ENCODE measurements at places on chromosomes 6 and 20.

GRCh38 chr6:56148488-56149186 lies 98.7 kb downstream of the COL21A1 start:
- no peak for DNase-seq

DNA sequence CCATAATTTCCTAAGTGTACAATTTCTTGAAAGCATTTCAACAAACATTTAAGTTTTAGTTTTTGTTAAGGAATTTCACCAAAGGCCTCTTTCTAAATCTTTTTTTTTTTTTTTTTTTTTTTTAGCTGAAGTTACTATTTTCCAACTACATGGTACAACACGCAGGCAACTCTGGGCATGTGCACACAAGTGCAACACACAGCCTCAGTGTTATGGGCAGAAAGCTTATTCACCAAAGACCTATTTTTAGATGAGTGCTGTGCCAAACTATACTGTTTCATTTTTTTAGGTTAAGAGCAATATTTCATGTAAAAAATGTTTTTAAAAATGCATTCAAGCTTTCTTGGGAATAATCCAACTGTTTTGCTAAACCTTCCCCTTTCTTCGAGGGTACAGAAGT lies 42.0 kb upstream of the MAP3K4 start:
- DNase-seq, result no peak

DNA sequence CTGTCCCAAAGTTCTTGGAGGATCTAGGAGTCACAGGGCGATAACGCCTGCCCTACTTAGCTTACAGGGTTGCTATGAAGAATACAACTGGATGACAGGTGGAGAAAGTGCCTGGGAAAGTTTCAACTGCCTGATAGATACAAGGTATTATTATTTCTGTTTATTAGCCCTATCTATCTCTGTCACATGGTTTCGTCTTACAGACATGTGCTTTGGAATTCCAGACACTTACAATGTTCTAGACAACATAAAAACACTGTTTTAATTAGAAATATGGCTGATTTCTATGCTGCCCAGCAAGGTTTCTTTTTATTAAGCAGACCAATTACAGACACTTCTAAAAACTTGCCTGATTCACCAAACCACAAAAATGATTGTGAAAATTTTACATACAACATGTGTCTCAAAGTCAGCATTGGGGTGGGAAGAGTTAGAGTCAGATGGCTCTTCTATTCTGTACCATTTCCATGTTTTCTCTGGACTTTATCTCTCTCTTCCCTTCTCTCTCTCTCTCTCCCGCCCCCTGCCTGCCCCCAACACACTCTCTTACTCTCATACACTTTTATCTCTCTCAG lies 50.0 kb downstream of the GJA10 start:
- DNase-seq, result no peak

- no peak for DNase-seq
Observed at GRCh38 chr6:170190046-170190445, 100.8 kb downstream of the DLL1 start.

GRCh38 chr6:39411001-39411400 lies 88.5 kb upstream of the KCNK16 start:
- no peak for DNase-seq

DNA sequence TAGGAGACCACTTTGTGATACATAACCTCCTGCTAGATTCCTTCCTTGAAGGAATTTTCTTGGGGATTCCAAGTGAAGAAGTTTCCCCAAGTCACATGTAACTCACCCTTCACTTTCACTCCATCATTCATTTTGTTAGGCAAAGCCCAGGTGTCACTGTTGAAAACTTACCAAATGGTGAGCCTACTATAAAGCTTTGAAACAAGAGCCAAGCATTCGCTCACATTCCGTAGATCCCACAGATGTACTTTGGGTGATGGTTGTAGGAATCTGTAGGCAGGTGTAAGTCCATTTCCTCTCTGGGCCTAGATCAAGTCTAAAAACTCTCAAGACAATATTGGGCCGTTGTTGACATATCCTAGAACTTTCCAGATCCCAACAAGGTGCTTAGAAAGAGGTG lies 74.1 kb downstream of the PRDM1 start:
- DNase-seq, result no peak

DNA sequence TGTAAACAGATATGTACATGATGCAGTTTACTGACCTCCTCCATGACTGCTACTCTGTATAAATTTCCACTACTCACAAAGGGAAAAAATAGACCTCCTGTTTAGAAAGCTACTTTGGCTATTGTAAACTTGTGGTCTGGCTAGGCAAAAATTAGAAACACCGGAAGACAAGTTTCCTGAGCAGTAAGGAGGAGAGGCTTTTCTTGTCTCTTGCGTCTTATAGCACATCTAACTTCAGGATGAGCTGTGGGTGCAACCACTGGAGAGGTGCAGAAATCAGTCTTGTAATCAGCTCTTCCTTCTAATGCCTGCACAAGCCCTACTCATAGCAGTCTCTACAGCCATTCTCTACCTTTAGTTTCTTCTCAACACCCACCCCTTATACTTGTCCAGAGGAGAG lies 296.5 kb upstream of the SLC35B3 start:
- DNase-seq, result no peak

- DNase-seq, result no peak
Observed at GRCh38 chr20:57092112-57092899, 174.1 kb downstream of the BMP7 start.

GRCh38 chr20:35008411-35009342 lies 53.0 kb downstream of the MYH7B start:
- DNase-seq, result no peak

GRCh38 chr20:62835931-62836861 lies 19.3 kb downstream of the COL9A3 start:
- no peak for DNase-seq

DNA sequence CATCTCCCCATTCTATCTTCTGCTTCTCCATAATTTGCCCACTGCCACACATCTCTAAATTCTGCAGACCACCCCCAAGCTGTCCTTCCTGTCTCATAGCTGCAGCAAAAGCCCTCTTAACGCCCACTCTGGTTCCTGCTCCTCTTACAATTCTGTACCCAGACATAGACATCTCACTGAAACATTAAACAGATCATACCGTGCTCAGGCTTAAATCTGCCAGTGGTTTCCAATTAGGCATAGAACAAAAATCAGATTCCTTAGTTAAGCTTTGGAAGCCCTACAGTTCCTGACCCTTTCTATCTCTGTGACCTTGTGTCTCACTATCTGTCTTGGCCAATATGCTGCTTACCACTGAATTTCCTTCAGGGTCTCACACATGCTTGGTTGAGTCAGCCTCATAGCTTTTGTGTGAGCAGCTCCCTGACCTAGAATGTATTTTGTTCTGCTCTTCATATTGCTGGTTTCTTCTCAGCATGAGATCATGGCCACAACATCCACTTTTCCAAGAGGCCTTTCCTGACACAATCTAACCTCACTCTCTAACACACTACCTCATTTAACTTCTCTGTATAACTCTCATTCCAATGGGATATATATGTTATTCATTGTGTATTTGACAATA lies 749.7 kb downstream of the MAFB start:
- no peak for DNase-seq

- no peak for DNase-seq
Observed at GRCh38 chr6:155582016-155582991, 126.7 kb upstream of the NOX3 start.

- no peak for DNase-seq
Observed at GRCh38 chr6:13796781-13797180, 17.6 kb downstream of the MCUR1 start.

- no peak for DNase-seq
Observed at GRCh38 chr20:43744151-43744611, 17.4 kb upstream of the GTSF1L start.

DNA sequence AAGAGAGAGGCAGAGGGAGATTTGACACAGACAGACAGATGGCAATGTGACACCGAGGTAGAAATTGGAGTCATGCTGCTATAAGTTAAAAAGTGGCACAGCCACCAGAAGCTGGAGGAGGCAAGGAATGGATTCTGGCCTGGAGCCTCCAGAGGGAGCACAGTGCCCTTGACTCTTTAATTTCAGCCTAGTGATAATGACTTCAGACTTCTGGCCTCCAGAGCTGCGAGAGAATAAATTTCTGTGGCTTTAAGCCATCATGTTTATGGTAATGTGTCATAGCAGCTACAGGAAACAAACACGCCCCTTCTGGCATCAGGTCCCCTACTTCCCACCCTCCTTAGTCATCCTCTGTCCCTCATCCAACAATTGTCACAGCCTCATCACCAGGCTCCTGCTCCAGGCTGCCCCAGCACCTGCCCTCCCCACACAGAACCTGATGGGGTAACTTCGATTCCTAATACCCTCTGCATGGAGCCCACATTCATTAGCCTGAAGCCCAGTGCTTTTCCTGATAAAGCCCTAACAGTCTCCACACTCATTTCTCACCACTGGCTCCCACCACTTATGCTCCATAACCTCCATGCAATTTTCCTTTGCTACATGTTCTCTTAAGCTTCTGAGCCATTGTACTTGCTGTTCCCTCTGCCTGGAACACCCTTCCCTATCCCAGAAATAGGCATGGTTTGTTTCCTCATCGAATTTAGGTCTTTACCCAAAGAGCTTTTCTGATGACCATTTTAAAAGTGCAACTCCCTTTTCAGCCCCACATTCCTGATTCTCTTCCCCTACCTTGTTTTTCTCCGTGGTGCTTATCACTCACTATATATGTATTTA lies 69.7 kb upstream of the TOX2 start:
- DNase-seq, result peak; percentile 77

DNA sequence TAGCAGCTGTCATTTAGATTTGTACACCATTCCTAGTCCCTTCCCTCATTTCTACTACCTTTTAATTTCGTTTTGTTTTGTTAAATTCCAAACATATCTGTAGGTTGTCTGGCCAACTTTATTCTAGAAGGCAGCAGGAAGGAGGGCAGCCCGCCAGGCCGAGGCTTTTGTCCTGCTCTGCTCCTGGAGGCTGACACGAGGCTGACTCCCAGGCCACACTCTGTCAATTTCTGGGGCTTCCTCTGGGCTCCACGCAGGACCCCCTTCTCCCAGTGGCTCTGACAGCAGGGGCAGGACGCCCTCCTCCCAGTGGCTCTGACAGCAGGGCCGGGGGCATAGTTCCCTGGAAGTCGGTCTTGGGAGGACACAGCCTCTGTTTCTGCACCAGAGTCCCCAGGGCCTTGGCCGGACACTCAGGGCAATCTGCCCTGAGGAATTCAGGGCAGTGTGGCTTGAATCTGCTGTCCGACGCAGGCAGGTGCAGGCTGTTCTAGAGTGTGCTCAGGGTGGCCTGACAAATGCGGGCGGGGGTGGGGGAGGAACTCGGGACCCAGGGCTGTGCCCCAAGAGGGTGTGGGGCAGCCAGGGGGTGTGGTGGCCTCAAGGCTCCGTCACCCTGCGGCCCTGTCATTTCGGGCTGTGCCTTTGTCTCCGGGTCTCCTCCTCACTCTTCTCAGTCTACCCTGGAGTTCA lies 11.8 kb downstream of the SMOC2 start:
- no peak for DNase-seq

- no peak for DNase-seq
Observed at GRCh38 chr20:8021541-8022269, 2.1 kb upstream of the TMX4 start.

- DNase-seq, result no peak
Observed at GRCh38 chr6:74953708-74954107, 252.1 kb downstream of the COL12A1 start.

GRCh38 chr6:128242765-128243403 lies 277.5 kb downstream of the PTPRK start:
- DNase-seq, result peak; percentile 34

GRCh38 chr6:13445005-13445743 lies 42.2 kb downstream of the GFOD1 start:
- DNase-seq, result no peak
